ENCODE measurements at places on chromosomes 6 and 20.

DNA sequence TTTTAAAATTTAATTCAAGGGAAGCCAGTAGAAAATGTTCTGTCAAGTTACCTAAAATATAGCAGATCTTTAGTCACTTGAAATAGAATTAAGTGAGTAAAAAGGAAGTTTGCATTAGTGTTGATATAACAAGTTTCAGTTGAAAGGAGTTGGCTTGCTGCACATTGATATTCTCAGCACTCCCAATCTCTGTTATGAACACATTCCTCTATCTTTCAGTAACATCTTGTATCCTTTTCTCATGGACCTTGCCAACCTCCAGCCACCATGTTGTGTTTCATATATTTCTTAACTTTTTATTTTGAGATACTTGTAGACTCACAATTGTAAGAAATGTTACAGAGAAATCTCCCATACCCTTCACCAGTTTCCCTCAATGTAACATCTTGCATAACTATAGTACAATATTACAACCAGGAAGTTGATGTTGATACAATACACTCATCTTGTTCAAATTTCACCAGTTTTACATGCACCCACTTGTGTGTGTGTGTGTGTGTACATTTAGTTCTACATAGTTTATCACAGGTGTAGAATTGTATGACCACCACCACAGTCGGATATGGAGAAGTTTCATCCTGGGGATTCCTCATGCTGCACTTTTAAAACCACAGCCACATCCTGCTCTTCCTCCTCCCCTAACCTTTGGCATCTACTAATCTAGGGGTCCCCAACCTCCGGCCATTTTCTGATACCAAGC is 20.2 kb upstream of the PAQR8 start:
- no peak for DNase-seq

DNA sequence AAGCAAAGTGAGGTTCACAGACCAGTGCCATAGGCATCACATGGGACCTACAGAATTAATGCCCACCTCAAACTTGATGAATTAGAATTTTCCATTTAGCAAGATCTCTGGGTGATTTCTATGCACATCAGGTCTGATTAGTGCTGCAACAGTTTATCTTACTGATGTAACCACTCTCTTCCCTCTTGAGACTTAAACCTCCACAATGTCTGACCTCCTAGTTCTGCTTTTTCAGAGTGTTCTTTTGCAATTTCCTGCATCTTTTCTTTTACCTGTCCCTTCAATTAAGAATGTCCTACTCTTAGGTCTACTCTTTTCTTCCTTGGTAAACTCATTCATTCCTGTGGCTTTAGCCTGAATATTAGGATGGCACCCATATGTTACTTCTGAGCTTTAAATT is 615.3 kb downstream of the TFAP2A start:
- no peak for DNase-seq

DNA sequence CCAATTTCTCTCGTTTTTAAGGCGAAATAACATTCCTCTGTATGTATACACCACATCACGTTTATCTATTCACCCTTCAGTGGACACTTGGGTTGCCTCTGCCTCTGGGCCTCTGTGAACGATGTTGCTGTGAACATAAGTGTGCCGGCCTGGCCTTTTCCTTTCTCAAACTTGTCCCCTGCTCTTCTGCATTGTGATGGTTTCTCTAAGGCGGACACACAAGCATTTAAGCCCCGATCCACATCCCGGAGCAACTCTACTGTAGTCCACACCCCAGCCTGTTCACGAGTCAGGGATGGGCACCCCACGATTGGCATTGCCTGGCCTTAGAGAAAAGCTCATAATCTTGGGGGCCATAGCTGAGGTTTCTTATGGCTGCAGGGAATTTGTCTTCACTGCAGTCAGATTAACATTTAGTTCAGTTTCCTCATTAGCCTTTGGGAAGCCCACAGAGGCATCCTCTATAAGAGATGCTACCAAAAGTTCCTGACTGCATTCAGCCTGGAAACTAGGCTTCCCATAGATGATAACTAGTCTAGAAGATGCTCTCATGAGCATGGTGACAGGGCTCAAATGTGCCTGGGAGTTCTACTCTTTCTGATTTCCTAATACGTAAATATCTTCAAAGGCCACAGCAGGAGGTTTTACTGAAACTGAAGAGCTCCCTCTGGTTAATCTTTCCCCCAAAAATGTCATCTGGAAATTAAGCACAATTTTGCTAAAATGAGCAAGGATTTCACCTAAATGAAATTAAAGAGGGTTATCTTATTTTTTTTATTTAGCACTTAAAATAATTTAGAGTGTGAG is 762 bp downstream of the ZC3H12D start:
- peak; percentile 46 for DNase-seq

DNA sequence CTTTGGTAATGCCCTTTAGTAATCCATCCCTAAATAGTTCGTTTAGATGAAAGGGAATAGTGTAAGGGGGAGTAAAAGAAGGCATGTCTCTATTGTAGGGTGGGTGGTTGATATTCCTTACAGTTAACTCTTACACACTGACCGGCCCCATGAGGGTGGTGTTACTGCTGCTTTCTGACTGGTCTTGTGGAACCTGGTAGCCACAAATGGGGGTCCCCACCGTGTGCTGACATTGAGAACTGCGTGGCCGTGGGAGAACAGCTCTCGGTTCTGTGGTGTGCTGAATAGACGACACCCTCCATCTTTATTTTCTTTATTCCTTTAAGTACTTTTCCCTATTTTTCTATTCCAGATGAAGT is 19.3 kb downstream of the MRAP2 start:
- DNase-seq, result no peak

- DNase-seq, result no peak
Measured at GRCh38 chr6:116073765-116074440, 13.2 kb upstream of the FRK start.

- no peak for DNase-seq
Measured at GRCh38 chr6:136077834-136078576, 172.1 kb downstream of the MTFR2 start.

GRCh38 chr6:132390017-132390416 is 11.3 kb downstream of the MOXD1 start:
- no peak for DNase-seq

GRCh38 chr20:35541118-35541782 is 628 bp upstream of the ERGIC3 start:
- DNase-seq, result no peak

GRCh38 chr6:54802775-54803634 is 43.6 kb upstream of the FAM83B start:
- no peak for DNase-seq

DNA sequence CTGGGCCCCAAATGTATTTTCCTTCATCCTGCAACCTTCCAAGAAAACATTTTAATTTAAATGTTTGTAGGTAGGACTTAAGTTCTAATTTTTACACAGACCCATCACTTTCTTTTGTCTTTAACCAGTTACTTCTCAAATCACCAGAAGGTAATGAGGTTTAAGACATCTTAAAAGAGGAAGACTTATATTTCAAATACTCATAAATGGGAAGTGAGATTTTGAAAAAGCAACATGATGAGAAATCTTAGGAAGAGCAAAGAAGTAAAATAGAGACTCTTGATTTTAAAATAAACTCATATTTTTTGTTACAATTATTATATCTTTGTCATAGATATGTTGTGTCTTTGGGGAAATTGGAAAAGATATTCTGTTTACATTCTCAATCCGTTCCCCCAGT is 82.3 kb downstream of the SYNE1 start:
- DNase-seq, result no peak

DNA sequence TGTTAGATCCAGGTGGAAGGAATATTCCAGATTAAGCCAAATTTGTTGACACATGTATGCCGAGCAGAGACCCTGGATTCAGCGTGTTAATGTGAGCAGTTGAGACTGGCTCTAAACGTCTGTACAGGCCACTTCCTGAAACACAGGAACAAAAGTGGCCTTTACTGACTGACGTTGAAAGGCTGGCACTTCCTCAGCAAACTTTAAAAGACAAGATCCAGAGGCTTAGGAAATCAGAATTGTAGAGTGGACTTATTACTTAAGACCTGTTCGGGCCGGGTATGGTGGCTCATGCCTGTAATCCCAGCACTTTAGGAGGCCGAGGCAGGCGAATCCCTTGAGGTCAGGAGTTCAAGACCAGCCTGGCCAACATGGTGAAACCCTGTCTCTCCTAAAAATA is 125.7 kb upstream of the ARID1B start:
- DNase-seq, result no peak

- no peak for DNase-seq
Measured at GRCh38 chr6:106446287-106446885, 85.9 kb downstream of the CRYBG1 start.

DNA sequence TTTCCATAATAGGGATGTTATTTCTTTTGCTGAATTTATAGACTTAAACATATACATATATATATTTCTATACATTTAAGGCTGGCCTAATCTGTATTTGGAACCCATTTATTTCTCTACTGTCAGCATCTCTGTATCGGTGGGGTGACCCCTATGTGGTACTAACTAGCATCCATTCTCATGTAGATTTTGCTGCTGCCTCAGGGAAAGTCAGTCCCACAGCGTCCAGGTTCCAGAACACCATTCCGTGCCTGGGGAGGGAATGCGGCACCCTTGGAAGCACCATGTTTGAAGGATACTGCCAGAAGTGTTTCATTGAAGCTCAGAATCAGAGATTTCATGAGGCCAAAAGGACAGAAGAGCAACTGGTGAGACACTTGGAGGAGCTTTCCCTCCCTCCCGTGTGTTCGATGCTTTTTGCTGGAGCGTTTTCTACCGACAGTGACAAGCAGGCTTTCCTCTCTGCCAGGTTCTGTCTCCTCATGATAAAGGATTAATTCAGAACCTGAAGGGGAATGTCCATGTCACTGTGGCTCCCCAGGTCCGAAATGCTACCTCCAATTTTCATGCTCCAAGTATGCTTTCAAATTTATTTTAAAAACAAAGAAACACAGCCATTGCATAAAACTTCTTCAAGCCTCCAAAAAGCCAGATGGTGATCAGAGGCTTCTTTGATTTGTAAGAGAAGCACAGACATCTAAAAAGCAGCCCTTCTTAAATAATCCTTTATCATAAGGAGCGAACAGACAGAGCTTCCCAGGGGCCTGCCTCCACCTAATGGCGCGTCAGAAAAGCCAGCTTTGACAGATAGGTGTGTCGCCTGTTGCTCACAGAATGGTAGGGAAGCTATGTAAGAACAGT is 13.1 kb downstream of the TNFAIP3 start:
- DNase-seq, result no peak

DNA sequence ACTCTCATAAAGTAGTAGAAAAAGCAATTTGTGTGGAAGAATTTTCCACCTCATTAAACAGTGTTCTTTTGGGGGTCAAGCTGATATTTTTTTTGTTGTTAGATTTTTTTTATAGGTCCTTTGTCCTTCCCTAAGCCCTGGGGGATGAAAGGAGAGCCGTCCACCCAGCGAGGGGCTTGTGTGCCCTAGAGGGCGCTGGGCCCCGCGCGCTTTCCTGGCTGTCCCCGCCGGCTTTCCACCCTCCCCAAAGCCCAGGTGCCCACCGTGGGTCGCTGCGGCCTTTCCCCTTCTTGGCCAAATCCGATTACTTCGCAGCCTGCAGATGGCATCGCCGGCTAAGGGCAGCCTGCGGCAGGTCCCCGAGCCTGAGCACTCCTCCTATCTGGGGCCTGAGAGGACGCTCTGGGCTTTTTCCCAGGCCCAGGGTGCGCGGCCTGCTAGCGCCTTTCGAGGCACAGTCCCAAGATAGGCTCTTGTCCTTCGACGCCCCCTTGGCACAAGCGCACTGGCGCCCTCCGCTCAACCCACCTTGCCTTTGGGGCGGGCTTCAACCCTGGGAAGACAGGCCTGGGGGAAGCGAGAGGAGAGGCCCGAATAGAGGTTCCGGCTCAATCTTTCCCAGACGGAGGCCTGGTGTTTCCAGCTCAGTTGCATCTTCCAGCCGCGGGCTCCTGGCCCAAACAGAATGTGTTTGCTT is 33.6 kb downstream of the TFAP2A start:
- DNase-seq, result no peak

DNA sequence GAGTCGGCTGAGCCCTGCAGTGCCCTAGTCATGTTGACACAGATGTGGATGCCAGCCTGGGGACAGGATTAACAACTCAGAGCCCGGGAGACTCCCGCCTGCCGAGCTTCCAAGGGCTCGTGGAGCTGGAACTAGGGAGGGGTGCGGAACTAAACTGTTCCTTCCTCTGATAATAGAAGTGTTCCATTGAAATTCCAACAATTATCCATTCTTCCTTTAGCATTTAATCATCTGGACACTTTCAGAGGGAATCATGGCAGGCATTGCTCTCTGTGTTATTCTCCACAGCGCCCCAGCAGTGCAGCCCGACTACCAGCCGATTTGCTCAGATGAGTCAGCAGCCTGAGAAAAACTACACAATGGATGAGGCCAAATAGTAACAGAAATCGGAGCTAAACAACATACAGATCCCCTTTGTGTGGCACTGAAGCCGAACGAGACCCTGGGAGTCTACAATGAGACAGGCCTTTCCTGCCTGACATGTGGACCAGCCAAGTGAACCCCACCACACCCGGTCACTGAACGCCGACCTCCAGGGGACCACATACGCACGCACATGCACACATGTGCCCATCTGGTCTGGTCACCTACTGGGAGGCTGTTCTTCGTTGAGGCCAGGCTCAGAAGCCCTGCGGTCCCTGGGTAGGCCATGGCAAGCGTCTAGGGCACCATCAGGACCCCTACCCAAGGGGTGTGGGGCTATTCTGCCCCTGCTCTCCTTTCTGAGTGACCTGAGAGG is 238.4 kb upstream of the AFDN start:
- no peak for DNase-seq

GRCh38 chr20:53872081-53872541 is 198.3 kb downstream of the BCAS1 start:
- DNase-seq, result no peak

- DNase-seq, result no peak
Measured at GRCh38 chr6:111230351-111231089, 143.2 kb downstream of the SLC16A10 start.

- no peak for DNase-seq
Measured at GRCh38 chr6:56327946-56328727, 80.8 kb upstream of the COL21A1 start.

Measured in CD4-positive, alpha-beta T cell (primary cell).